ENCODE measurements at places on chromosomes 4 and X.

GRCh38 chrX:51975811-51976210, 82.4 kb downstream of the MAGED1 start:
- DNase-seq: no peak

- no peak for DNase-seq
Measured at GRCh38 chrX:11954176-11954575, 184.1 kb upstream of the FRMPD4 start.

- no peak for DNase-seq
Measured at GRCh38 chr4:169005453-169006099, 4.5 kb downstream of the CBR4 start.

GRCh38 chr4:60885011-60885410, 315.1 kb upstream of the ADGRL3 start:
- no peak for DNase-seq

DNA sequence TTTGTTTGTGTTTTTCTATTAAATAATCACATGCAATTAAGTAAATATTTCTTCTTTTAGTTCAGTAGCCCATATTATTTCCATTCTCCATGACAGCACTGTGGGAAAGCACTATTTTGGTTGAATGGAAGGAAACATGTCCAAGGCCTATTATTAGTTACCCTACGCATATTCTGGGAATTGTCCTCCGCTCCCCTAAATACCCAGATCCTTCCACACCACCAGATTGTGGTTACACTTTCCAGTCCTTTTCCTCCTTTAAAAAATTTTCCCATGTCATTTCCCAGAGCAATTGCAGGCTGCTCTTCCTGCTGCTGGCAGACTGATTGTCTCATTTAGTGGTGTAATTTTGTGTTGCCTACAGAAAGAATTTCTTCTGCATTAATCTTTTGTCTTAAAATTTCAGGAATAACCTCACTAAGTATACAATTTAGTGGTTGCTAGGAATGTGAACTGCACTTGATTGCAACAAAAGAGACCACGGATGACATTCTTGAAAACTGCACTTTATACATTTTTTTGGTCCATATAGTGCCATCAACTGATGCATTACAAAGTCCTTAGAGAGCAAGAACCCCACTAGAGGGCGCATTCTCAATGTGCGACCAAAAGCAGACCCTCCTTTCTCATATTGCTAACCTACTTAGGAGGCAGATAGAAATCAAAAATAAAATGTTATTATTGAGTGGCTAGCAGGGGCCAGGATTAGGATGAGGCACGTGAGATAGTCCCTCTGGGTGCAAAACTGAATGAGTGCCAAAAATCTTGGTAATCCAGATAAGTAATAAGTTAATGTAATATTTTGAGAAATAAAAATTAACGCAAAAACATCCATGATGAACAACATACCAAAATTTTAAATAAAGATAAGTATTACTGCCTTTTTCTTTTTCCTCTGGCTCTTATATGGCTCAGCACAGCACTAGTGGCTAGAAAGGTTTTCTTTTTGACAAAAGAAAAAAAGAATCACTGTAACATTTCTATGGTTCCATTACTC, 98.8 kb upstream of the IQCM start:
- DNase-seq: no peak

DNA sequence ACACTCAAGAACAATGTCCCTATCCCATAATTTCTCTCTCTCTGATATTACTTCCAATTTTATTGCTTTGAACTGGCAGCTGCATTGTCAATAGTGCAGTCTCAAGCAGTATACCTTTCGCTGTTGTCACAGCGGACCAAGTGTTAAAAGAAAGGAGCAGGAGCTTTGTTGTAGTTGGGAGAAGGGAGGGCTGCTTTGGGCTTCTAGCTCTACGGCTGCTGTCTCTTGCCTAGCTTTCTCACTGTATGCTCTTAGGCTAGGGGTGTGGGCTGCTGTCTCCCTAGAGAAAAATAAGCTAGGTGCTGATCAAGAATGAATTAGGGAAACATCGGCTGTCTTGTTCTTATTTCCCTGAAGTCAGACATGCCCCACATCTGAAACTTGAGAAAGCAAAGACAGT, 52.5 kb downstream of the TRPC5OS start:
- DNase-seq: no peak

DNA sequence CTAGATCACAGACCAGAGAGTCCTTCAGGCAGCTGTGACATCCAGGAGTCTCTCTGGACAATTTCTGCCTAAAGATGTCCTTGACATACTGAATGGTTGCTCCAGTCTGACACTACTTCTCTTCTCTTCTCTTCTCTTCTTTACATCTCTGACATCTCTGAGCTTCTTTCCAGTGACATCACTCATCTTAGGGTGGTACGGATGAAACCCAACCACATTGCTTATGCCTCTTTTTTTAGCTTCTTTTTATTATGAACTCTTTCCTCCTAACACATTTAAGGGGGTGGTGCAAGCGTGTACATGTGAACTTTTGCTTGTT, 39.4 kb upstream of the IRF2 start:
- DNase-seq: no peak

- no peak for DNase-seq
Measured at GRCh38 chr4:126061655-126062054, 746.9 kb downstream of the FAT4 start.

- DNase-seq: no peak
Measured at GRCh38 chrX:1401611-1402430, 9.9 kb upstream of the SLC25A6 start.

DNA sequence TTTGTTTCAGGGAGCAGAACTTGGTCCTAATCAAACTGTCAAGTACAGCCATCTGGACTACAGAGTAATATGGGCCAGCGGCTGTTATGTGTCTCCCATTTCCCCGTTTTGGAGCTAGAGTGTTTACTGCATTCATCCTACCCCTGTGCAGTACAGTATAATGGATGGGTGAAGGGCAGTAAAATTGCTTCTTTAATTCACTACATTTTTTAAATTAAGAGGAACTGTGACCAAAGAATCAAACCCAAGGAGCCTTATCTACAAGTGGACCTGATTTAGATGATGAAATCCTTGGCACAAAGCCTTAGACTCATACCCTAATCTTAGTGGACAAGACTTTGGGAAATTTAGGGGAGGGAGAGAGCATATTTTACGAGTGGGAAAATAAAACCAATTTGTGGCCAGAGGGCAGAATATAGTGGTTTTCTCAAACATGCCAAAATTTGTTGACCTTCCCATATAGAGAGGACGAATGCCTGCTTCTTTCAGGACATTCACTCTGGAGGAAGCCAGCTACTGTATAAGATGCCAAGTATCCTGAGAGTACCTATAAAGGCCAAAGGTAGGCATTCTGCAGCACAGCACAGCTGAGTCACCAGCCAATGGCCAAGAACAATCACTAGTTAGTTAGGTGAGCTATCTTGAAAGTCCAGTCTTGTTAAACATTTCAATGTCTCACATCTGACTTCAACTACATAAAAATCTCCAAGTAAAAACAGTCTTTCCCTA, 253.8 kb upstream of the KCNIP4 start:
- DNase-seq: no peak

DNA sequence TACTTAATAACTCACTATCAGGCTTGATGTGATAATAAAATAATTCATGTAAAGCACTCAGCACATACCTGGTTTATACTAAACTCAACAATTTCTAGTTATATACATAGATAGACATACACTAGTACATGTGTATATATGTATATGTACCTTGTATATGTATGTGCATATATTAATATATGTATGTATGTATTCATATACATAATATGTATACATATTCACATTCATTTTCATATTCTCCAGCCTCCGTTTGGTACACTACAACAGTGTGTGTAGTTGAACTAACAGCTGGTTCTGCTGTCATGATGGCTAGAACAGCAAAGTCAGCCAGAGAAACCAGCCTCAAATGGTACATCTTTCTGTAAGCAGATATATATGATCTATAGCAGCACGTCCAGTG, 670.1 kb downstream of the RPA4 start:
- no peak for DNase-seq

GRCh38 chr4:19381068-19381467, 870.6 kb upstream of the SLIT2 start:
- DNase-seq: no peak

DNA sequence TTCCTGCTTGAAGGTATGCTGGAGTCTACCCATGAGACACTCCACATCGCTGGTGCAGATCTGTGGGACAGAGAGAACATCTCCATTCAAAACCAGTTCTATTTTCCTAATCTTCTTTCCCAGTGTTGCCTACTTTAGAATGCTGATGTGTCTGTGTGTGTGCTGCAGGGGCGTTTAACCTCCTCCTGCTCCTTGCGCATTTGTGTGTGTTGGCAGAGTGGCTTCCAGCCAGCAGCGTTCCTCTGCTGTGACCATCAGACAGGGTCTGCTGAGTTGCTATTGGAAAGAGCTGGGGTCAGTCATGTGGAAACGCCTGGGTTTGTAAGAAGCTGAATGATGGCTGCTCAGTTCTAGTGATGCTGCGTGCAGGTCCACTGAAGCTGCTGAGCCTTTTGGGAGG, 223.6 kb downstream of the RBMX2 start:
- DNase-seq: no peak

GRCh38 chr4:72283357-72283756, 251.6 kb downstream of the NPFFR2 start:
- DNase-seq: no peak

DNA sequence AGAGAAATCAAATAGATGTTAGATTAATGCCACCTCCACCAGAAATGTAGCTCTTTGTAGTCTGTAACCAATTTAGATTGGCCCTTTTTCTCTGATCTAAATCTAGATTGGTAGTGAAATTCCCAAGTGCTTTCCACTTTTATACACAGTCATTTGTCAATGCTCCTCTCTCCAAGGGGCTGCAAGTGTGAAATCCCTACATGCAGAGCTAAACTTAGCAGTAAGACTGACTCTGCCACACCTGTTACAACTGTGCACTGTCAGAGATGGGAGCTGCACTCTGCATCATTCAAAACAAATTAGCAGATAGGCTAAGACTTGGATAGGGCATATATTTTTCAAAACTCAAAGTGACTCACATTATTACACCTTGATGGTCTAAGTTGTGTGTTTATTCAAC, 9.1 kb downstream of the SERTM2 start:
- no peak for DNase-seq

DNA sequence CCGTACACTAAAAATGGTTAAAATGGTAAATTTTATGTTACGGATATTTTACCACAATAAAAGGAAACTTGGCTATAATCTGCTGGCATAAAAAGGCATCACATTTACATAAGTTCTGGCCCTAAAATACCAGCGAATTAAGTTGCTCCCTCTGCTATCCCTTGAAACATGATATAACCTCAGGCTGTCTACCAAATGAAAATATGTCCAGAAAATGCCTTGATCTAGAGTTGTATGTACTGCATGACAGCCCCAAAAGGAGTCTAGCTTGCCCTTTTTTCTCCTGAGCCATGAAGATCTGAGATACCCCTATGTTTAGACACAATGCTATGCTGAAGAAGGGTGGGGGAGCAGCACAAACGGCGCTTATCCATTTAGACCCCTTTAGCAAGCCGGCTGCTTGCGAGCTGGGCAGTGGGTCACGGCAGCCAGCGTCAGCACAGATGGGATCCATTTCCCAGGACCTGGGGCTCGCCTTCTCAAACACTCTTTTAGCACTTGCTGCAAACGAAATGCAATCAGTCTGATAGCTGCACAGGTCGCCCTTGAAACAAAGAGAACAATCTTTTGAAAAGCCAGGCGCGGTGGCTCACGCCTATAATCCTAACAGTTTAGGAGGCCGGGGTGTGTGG, 77.0 kb downstream of the AFAP1 start:
- DNase-seq: no peak

DNA sequence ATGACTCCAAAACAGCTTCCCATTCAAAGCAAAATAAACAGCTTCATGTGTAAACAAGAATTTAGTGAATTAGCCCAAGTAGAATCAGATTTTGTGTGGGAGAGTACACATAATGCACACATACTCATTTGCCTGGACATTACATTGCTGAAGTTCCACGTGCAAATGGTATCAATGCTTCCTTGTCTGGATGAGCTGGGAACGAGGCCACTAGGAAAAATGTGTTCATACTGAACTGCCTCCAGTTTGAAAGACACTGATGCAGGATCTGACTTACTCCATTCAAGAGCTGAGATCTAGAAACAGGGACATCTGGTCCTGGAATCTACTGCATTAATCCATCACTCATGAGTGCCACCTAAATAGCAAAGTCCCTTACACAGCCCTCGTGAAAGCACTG, 228.0 kb downstream of the APBB2 start:
- no peak for DNase-seq

GRCh38 chrX:36436361-36436760, 516.8 kb downstream of the CFAP47 start:
- DNase-seq: no peak

DNA sequence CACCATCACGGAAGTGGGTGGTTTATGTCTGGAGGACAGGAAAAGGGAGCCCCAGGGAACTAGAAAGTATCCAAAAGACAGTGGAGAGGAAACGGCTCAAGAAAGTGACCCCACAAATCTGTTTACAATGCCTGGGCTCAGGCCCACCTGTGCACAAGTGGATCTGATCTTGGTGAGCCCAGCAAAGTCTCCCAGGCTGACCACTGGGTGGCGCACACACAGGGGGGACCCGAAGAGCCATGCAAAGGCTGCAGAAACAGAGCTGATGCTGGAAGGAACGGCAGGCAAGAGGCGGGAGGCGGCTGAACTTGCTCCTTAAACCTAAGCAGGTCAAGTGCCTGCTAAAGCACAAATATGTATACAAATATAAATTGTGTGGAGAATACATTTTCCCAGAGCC, 9.6 kb downstream of the HAUS7 start:
- no peak for DNase-seq

DNA sequence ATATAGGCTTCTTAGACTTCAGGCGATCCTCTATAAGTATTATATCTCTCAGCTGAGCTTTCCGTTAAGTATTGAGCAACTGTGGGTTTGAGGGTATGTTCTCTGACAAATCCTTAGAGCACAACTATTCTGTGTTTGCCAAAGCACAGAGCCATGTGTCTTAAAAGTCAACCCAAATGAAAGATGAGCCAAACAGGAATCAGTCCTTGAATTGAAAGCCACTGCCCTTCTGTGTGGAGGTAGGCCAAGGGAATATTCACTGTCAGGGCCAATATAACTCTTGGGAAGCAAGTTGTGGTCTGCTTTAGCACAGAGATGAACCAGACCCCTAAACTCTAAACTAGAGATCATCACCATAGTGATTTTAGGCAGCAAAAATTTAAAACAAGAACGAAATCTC, 164.0 kb downstream of the STAG2 start:
- no peak for DNase-seq

- DNase-seq: no peak
Measured at GRCh38 chrX:136477026-136477425, 10.7 kb upstream of the BRS3 start.

GRCh38 chr4:171876636-171877035, 63.4 kb downstream of the GALNTL6 start:
- DNase-seq: no peak

DNA sequence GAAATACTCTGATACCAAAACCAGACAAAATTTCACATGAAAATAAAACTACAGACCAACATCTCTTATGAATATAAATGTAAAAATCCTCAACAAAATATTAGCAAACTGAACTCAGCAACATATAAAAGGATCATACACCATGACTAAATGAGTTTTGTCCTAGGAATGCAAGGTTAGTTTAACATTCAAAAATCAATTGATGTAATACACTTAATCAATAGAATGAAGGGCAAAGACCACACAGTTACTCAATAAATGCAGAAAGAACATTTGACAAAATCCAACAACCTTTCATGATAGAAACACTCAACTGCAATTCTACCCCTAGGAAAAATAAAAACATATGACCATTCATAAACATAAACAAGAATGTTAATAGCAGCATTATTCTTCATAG, 50.2 kb upstream of the DCTD start:
- no peak for DNase-seq

- no peak for DNase-seq
Measured at GRCh38 chr4:109183931-109184490, 118.4 kb downstream of the COL25A1 start.
